Gastroesophageal sphincter (tissue), 4 donors: ENCODE measurements at places on chromosomes 5 and 9.

DNA sequence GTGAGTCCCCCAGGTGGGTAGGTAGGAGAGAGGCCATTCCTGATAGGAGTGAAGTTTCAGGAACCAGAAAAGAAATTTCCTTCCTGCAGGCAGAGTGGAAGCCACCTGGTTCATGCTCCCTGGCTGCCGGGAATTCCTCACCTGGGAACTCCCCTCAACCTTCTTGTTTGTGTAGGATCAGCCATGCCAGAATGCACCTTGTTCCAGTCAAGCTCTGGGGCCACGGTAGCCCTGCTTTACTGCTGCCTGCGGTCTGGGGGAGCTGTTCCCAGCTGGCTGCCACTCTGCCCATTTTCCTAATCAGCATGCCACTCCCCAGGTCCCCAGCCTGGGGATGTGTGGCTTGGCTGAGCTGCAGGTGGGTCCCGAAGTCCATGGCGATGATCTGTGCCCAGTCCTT lies 18.7 kb upstream of the B4GALT1 start:
- no peak for ATAC-seq

DNA sequence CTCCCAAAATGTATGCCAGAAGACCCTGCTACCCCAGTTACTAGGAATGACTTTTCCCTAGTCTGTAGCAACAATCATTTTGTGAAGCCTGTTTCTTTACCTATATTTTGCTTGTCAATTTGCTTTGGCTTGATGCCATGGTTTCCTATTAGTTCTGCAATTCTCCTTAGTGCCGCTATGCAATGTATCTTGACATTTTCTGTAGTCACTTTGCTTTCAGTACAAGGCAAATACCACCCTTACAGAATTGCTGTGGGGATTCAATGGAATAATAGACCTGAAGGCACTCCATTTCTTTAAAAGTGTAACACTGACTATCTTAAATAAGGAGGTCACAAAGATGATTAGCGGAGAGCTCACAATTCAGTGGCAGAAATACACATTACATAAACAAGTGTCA lies 291.1 kb downstream of the NR2F1-AS1 start:
- no peak for ATAC-seq

GRCh38 chr9:111037708-111038330 lies 451 bp downstream of the LPAR1 start:
- peak; percentile 28 for ATAC-seq

DNA sequence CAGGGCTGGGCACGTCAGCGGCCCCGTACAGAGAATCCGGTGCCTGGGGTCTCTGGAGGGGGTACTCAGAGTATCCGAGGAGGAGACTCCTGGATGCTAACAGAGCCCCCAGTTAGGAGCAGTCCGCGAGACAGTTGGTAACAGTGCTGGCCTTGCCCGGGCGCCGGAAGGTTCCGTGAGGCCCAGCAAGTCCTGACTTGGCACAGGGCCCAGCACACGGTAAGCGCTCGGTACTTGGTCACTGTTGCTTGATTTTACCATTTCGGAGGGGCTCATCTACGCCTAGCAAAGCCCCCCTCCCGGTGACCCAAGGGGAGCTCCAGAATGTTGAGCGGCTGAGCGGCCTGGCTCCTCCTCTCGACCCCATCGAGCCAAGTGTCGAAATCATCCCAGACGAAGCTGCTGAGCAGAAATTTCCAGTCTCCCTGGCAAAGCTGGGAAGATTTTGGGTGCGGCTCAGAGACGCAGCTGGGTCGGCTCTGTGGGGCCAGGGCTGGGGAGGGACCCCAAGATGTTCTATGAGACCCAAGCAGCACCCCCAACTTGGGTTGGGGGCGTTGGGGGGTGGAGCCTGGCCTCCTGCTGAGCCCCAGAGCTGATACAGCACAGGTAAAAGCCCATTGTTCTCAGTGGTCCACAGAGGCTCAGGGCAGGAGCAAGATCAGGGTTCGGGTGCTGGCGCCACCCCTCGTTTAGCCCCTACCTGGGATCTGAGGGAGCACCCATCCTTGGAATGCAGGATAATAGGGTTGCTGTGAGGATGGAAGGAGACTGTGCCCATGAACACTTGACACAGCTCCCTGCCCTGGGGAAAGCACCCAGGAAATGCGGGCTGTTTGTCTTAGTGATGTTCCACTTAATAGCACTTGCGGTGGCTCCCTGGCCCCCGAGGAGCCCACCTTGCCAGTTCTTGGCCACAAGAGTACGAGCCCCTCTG lies 137.2 kb downstream of the C9orf50 start:
- ATAC-seq = peak; percentile 55

DNA sequence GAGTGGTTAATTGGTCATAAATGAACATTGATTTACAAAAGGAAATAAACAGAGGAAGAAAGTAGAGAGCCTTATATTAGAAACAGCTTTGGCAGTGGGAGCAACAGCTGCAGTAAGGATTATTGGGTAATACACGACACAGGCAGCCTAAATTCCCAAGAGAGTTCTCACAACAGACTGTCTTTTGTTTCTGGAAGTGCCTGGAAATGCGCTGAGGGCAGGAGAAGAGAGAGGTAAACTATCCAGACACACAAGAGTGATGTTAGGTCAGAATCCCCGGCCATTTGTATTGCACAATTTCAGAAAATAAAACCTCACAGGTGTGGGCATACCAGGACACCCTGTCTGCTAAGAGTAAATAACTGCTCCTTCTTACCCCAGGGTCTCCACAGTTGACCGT lies 450.4 kb upstream of the CTNND2 start:
- ATAC-seq = no peak

DNA sequence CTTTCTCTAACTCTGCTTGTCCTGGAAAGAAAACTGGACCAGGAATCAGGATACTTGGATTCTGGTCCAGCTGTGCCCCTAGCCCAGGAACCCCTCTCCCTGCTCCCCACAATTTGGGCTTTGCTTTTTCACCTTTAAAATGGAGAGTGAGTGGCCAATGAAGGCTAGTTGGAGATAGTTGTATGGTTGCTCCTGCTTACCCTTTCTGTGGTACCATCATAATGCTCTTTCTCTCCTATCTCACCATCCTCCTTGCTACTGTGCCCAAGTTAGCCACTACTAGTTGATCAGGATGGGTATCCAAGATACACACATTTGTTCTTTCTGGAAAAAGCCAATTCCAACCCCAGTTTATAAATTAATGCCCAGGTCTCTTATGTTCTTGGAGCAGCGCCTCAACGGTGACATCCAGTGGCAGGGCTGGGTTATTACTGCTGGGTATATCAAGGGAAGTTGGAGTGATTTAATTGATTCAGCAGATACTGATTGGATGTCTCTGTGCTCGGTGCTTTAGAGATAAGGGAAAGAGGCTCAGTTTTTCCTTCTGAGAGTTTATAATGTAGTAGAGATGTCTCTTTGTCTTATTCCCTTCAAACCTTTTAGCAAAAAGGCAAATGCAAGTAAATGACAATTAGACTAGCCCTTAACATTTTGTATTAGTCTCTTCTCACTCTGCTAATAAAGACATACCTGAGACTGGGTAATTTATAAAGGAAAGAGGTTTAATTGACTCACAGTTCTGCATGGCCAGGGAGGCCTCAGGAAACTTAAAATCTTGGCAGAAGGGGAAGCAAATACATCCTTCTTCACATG lies 38.5 kb downstream of the FAXDC2 start:
- ATAC-seq = peak; percentile 64

GRCh38 chr5:5294429-5294828 lies 128.0 kb upstream of the ICE1 start:
- ATAC-seq = no peak

- no peak for ATAC-seq
Measured at GRCh38 chr5:139472386-139473030, 1.7 kb downstream of the SMIM33 start.

DNA sequence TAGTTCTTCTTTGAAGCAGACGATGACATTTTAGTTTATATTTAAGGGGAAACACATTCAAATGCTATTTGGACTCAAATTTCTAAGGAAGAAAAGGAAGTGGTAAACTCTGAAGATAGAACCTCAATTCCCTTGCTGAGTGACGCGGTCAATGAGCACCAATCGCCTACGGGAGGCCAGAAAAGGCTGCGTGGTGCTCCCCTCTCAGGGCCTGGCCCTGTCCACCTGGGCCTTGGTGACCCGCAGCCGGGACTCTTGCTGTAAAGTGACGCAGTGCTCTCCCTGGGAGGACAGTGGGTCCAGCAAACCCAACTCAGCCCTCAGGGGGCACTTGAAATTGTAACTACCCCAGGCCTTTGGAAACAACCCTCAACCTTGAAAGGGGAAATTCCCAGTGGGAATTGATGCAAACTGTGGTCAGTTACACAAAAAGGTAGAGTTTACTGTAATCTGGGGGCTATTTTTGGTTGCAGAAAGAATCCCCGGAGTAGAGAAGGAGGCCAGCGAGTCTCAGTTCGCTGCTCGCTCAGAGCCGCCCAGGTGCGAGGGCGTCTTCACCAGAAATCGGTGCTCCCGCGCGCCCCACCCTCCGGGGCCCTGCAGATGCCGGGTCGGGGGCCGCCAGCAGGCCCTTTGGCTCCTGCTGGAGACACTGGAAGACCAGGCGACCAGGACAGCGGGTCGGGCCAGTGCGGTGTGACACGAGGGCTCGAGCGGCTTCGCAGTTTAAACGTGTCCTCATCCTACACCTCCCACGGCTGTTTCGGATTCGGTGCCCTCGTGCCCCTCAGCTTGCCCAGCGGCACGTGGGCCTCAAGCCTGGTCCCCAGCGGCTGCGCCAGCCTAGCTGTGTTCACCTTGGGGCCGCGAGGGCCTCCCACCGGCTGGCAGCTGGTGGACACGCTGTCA lies 1.4 kb upstream of the ANKRD33B start:
- no peak for ATAC-seq

DNA sequence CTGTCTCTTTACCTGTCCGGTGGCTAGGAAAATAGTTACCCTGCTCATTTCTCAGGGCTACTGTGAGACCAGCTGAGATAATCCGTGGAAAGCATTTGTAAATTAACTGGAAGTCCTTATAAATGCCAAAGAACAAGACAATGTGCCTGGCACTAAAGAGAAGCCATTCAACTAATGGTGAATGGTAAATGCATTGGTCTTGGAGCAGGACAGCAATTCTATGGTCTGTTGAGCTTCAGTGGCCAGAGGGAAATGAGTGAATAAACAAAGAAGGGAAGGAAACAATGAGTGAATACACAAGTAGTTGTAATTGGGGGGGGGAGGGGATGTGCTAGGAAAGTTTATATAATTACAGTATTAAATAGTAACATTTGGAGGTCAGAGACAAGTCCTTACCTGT lies 353.6 kb downstream of the SEMA5A start:
- no peak for ATAC-seq

GRCh38 chr5:96256795-96257470 lies 176.1 kb downstream of the PCSK1 start:
- ATAC-seq = no peak

GRCh38 chr5:82551192-82551591 lies 273.0 kb upstream of the RPS23 start:
- no peak for ATAC-seq

- peak; percentile 39 for ATAC-seq
Measured at GRCh38 chr5:139571966-139572365, 10.8 kb downstream of the UBE2D2 start.

DNA sequence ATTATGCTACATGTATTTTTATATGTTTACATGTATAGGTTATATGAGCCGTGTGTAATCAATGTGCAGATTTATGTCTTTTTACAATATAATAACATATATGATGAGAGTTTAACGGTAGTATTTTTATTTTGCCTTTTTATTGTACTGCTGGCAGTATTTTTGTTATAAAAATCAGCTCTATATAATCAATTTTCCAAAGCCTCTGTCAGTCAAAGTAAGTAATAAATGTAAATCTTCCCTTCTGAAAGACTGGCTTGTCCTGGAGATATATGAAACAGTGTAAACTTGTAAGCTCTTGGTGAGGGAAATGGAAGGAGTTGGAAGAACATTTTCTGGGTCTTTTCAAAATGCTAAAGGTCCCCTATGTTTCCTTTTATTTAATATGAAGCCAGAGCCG lies 173.8 kb downstream of the SSBP2 start:
- no peak for ATAC-seq

DNA sequence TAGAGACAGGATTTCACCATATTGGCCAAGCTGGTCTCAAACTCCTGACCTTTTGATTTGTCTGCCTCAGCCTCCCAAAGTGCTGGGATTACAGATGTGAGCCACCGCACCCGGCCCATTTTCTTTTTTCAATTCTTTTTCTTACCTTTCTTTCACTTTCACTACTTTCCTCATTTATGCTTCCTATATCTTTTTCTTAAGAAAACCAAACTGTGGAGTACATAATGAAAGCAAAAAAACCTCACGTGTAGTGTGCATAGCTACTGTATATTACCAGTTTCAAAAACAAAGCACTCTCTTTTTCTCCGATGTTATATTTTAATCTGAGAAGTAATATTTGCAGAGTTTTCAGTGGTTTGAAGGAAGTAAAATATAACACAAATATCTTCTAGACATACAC lies 8.0 kb upstream of the CAST start:
- no peak for ATAC-seq

GRCh38 chr5:174708476-174709207 lies 15.7 kb upstream of the MSX2 start:
- ATAC-seq = no peak

DNA sequence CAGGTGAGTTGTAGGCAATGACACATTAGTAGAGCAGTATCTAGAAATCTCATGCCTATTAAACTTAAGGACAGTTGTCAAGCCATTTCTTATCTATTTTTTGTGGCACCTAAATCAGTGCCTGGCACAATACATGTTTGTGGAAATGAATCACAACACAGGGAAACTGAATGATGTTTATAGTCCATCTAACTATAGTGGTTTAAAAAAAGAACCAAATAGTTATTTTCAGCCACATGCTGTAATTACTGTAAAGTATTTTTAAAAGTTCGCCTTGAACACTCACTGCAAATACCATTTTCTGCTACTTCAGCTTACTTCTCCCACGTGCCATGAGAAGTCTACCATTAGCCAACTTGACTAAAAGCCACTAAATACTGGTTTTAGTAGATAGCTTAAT lies 21.9 kb downstream of the FNBP1 start:
- no peak for ATAC-seq
